Endothelial cell (in vitro differentiated cells): ENCODE measurements at places on chromosomes 1 and 21. TPM values are rescaled to one million over a fixed set of nuclear protein-coding genes. Genes with fewer than 3 reads are reported as not detected.

The RNF186 gene
- total RNA-seq = not detected

The CD48 gene
- total RNA-seq = not detected

The OPRD1 gene
- total RNA-seq = 9.7 TPM

The RNU1-4 gene
- total RNA-seq = 3,428 TPM

The RGSL1 gene
- total RNA-seq = not detected

The USH2A gene
- total RNA-seq = not detected

The ACKR1 gene
- total RNA-seq = 0.23 TPM

The CACNA1S gene
- 0.08 TPM for total RNA-seq

The DIO1 gene
- total RNA-seq = not detected

The AGO3 gene
- total RNA-seq = 25.9 TPM

The NR1I3 gene
- not detected for total RNA-seq

The GNB1 gene
- 427 TPM for total RNA-seq

The COL6A1 gene
- 65.5 TPM for total RNA-seq

The TMEM269 gene
- total RNA-seq = 0.38 TPM

The FMO4 gene
- total RNA-seq = 2.4 TPM

The TYW3 gene
- total RNA-seq = 14.8 TPM

The CHIA gene
- total RNA-seq = not detected

The TTLL7 gene
- total RNA-seq = 2.7 TPM

The SYTL1 gene
- 1.3 TPM for total RNA-seq

The CFAP74 gene
- not detected for total RNA-seq

The AGT gene
- not detected for total RNA-seq

The EFNA1 gene
- total RNA-seq = 413 TPM
